Cardiac atrium fibroblast (primary cell): ENCODE measurements at places on chromosomes 6 and 20. TPM values are rescaled to one million over a fixed set of nuclear protein-coding genes. Genes with fewer than 3 reads are reported as not detected.

DZANK1 gene
- total RNA-seq: 0.16 and 0.36 TPM in 2 replicates

WFDC10B gene
- not detected in 2 replicates for total RNA-seq

FLRT3 gene
- 0.81 and 0.90 TPM in 2 replicates for total RNA-seq

OTOR gene
- not detected in 2 replicates for total RNA-seq

ADGRF1 gene
- not detected in 2 replicates for total RNA-seq

TSBP1 gene
- total RNA-seq: not detected in 2 replicates

TRIM15 gene
- not detected in 2 replicates for total RNA-seq

EYA2 gene
- total RNA-seq: 3.6 and 4.2 TPM in 2 replicates
